Effector CD8-positive, alpha-beta T cell (primary cell): ENCODE measurements at places on chromosomes 6 and 20.

DNA sequence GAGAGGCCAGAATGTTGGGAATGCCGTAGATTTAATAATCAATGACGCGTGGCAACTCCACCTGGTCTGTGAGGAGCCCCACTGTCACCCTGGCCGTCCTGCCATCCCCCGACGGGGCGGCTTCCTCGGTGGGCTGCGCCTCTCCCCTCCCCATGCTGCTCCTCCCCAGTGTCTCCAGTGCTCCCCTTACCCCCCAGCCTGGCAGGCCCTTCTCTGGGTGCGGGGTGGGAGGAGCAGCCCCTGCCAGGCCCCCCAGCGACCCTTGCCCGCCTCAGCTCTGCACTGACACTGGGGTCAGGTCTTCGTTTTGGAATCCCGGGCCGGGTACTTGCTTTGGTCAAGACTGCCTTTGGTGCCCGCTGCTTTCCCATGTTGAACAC, 82.3 kb upstream of the FRMD1 start:
- no peak for DNase-seq

- no peak for DNase-seq
These were observed 20.5 kb downstream of the THBS2 start for GRCh38 chr6:169233181-169233580.

DNA sequence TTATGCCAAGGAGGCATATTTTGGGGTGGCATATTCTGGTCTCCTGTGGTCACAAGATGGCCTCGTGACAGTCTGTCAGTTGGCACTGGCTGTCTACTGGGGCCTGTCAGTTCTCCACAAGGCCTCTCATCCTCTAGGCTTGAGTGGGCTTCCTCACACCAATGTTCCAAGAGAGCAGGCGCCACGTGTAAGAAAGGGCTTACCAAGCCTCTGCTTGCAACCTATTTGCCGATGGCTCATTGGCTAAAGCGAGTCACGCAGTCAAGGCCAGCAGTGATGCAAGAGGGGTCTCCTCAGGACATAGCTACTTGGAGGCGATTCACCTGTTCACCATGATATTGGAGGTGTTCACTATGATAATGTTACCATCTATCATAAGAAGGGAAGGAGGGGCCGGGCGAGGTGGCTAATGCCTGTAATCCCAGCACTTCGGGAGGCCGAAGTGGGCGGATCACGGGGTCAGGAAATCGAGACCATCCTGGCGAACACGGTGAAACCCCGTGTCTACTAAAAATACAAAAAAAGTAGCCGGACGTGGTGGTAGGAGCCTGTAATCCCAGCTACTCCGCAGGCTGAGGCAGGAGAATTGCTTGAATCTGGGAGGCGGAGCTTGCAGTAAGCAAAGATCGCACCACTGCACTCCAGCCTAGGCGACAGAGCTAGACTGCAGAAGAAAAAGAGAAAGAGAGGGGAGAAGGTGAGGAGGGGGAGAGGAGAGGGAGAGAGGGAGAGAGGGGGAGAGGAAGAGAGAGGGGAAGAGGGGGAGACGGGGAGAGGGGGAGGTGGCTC, 35.3 kb downstream of the C6orf52 start:
- DNase-seq, result no peak

GRCh38 chr6:42552380-42552779, 11.4 kb upstream of the UBR2 start:
- DNase-seq, result no peak

DNA sequence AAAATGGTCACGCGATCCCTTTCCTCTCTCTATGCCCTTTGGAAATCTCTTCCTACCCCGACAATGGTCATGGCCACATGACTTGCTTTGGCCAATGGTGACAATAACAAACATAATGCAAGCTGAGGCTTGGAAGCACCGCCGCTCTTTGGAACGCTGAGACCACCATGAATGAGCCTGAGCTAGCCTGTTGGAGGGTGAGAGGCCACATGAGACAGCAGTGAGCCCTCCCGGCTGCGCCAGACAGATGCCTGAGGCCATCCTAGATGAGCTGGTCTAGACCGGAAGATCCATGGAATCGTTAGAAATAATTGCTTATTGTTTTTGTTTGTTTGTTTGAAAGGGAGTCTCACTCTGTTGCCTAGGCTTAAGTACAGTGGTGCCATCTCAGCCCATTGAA, 64.2 kb downstream of the STK35 start:
- no peak for DNase-seq

DNA sequence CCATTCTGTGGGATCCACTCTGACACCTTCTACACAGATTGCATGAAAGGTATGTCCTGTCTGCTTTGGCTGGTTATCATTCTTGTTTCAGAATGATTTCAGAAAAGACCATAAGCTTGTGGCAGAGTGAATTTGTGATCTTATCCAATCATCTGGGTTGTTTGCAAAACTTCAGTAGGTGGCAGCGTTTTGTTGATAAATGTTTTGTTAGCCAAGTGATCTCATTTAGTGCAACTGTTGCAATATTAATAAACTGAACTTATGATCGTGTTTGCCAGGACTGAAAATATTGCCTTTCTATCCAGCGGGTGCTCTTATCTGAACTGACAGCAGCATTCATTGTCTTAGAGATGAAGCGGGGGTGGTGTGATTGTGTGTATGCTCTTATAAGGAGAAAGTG, 613.2 kb upstream of the NOX3 start:
- DNase-seq, result no peak

DNA sequence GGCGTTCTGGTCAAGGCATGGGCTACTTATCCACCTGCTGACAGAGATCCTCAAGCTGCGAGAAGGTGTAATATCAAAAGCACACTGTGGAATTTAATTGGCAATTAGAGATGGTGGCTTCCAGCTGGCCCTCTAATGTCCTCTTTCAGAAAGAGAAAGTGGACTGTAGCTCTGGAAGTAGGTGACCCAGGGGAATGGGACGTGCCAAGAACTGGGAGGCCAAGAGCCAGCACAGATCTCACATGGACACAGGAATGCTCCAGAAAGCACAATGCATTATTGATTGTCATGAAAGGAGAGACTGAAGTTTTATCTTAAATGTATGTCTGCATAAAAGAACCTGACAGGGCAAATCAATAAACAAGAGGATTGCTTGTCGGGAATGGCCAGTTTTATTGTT, 198.6 kb upstream of the CDH4 start:
- no peak for DNase-seq

GRCh38 chr6:86331265-86331840, 606.0 kb upstream of the HTR1E start:
- DNase-seq, result no peak

DNA sequence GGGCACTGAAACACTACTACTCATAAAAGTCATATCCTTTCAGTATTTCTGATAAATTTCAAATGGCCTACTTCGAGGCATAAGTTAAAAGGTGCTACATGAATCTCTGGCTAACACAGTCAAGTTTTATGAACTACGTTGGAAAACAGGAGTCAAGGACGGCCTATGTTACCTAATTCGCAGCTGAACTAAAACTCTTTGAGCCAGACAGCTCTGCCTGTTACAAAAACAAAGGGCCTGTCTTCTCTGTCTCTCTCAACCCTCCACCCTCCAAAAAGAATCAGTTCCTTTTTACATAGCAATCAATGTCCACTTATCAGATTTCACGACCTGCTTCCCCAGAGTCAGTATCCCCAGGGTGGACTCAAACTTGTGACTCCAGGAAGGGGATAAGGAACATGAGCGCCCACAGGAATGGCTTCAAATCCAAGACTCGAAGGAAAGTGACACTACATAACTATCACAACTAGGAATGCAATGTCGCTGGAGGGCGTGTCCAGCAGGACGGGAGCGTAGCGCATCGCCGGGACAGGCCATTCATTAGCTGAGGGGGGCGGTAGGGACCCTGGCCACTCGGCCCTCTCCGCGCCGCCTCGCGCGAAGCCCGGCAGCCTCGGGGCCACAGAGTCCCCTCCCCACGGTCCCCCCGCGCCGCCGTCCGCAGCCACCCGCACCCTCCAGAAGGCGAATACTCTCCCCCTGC, 591 bp downstream of the IBTK start:
- DNase-seq, result peak; percentile 24

- DNase-seq, result no peak
These were observed 175.3 kb upstream of the CST7 start for GRCh38 chr20:24773751-24774201.

DNA sequence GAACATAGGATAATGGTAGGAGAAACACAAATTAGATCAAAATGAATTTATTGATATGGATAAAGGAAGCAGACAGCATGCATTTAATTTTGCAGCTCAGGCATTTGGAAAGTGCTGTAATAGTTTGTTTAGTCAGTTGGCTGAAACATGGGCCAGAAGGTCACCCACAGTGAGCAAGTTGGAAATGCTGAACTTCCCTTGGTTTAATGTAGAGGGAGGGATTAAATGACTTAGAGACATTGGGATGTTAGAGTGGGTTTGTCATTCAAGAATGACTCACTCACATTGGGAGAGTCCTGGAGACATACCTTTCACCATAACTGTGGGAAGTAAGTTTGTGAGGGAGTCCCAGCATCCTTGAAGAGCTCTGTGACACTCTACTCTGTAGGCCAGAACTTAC, 231.5 kb upstream of the PLCB4 start:
- DNase-seq, result no peak

DNA sequence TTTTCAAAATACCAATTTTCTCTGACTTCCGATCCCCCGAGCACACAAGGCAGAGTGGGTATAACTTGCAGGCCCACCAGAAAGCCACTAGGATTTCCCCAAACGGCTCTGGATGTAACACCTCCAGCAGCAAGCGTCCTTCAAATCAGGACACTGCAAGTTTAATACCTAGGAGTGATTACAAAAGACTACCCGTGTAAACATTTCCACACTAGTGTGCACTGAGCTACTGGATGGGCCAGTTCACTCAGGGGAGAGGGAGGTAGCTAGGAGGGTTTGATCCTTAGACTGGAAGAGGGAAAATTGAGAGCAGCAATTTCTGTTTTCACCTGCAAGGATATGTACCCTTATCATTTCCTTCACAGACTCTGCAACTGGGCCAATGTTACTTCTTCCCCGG, 91.8 kb upstream of the AGPAT4 start:
- no peak for DNase-seq

- no peak for DNase-seq
These were observed 413.3 kb downstream of the ESR1 start for GRCh38 chr6:152220786-152221185.

GRCh38 chr6:151058021-151058733, 181.6 kb upstream of the AKAP12 start:
- no peak for DNase-seq

DNA sequence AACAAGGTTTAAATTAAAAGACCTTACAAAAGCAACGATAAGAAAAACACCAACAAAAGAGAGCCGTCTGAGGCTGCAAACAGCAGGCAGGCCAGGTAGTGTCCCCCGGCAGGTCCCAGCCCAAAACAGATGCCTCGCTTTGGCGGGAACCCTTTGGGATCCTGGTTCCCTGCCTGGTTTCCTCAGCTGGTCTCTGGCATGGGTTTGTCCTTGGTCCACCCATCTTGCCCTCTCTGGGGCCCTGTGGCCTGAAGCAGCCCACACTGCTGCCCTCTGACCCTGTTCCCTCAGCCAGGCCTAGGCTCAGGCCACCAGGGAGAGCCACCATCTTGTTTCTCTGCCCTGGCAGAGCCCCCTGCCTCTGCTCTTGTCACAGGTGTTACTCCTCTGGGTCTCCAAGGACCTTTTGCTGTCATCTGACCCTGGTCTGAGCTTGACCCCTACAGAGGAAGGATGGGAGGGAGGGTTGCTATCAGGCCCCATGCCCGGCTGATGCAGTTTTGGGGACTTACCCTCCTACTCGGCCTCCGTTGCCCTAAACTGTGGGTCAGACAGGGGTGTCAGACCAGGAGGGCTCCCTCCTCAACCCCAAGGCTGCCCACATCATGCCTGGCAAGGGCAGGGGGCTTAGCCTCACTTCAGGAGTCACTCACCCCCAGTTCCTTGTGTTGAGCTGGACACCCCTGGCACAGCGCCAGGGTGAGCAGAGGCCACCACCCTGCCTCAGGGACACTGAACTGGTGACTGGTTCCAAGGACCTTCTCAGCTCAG, 30.6 kb upstream of the GRM4 start:
- no peak for DNase-seq

DNA sequence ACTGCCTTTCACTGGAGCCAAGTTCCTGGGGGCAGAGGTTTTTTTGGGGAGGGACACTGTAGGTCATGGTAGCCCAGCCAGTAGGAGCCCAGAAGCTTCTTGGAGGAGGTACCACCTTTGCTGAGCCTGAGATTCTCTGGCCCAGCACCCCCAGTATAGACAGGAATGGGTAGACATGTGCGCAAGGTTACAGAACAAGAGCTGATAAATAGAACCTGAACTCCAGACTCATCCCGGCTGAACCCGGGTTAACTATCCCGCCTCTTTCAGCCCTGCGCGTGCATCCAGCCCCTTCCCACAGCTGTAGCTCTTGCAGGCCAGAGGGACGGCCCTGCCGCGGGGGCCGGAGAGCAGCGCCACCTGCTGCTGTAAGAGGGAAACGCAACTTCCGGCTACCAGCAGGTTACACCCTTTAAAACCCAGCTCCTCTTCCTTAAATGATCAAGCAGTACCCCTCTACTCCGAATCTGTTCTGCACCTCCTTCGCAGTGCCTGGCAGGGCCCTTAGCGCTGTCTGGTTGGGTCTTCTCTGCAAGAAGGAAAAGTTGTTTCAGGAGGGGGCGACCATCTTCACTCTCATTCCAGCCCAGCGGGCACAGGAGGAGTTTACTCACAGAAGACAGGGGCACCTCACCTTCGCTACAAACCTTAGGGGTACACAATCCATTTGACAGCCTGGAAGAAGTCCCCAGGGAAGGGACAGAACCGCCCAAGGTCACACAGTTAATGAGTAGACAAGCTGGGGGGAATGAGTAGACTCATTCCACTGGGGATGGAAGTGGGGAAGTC, 7.5 kb downstream of the SRXN1 start:
- DNase-seq, result peak; percentile 42

DNA sequence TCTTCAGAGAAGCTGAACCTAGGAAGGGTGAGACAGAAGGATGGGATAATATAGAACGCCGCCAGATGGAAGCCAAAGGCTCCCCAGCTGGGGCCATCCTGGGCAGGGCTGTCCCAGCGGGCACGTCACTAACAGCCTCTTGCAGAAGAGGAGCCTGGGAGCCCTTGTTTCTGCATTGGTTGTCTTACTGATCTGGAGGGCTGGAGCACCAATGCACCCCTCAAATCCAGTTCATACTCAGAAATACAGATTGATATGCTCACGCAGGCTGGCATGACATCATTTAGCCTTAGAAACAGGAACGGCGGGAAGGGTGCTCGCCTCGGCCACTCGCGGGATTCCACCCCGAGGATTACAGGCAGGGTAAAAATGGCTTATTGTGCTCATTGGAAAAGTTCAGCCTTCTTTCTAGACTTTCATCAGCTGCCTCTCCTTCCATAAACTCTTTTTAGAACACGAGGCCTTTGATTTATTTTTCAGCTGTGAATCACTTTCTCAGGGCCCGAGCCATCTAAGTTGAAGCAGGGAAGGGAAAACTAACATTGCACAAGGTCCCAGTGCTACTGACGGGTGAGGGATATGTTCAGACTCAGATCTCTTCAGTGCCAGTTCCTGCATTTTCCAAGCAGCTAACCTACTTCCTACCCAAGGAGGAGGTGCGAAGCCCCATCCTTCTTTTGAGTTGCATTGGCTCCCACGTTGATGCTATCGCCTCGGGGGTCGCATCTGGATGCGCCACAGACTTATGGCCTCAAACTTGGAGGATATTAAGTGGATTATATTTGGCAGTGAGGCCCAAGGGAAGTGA, 82.3 kb downstream of the GMPR start:
- DNase-seq, result no peak
